Daoy (cell line): ENCODE measurements at places on chromosomes 2 and 18. TPM values are rescaled to one million over a fixed set of nuclear protein-coding genes. Genes with fewer than 3 reads are reported as not detected.

- DNase-seq = peak; percentile 48
Observed at GRCh38 chr2:27174638-27175037, 25.8 kb downstream of the TCF23 start.

TMEM87B gene
- total RNA-seq = 13.7 and 14.1 TPM in 2 replicates

DNA sequence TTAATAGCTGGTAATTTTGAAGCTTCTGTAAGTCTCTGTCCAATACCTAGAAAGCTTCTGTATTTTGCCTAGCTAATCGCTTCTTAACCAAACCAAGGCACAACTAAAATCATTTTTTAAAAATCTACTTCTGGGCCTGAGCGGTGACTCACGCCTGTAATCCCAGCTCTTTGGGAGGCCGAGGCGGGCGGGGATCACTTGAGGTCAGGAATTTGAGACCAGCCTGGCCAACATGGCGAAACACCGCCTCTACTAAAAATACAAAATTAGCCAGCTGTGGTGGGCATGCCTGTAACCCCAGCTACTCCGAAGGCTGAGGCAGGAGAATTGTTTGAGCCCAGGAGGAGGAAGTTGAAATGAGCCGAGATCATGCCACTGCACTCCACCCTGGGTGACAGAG, 148.6 kb upstream of the FIGN start:
- DNase-seq = peak; percentile 53

DNA sequence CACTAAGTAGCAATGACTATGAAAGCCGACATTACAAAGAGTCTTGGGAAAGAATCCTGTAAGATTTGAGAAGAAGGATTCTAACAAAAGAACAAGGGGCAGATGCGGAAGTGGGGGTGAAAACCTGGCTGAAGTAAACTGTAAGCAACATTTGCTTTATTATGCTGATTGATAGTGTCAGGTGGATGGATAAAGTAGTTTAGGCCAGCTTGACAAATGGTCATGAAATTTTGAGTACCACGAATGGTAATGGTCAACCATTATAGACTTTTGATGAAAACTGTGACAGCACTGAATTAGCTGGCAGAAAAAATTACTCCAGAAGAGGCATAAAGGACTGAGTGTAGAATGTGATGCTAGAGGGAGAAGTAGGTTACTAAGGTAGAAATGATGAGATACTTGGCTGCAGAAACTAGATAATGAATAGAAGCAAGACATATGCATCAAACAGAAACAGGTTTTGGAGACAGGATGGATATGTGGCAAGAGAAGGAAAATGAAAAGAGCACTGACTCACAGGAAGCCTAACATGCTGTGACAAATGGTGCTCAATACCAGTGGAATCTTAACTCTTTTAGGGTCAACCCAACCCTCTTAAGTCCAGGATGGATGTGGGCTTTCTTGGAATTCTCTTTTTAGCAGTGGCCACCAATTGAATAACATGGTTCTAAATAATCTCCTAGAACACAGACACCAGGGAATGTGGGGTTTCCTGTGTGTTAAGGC, 6.8 kb downstream of the THUMPD2 start:
- peak; percentile 32 for DNase-seq

GRCh38 chr2:1800306-1800705, 56.0 kb upstream of the PXDN start:
- no peak for DNase-seq
